ENCODE measurements at places on chromosomes 4 and X.

DNA sequence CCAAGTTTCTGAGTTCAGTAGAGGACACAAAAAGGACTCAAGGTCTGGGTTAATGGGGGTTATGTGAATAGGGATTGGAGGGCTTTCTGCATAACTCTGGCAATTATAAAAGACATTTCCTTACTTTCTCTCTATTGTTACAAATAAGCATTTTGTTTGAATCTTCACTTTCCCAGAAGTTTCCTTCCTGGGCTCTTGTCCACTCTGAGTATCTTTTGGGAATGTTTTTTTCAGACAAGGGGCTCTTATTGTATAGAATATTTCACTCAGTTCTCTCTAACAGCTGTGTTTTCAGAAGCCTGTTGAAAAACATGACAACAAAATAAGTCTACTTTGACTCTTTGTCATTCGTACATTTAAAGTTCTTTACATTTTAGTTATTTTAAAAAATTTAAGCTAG lies 57.6 kb upstream of the MAP9 start:
- DNase-seq: no peak

- no peak for DNase-seq
These were observed 104.6 kb downstream of the ANAPC4 start for GRCh38 chr4:25481648-25482047.

GRCh38 chr4:8643986-8644385 lies 51.4 kb downstream of the CPZ start:
- no peak for DNase-seq

DNA sequence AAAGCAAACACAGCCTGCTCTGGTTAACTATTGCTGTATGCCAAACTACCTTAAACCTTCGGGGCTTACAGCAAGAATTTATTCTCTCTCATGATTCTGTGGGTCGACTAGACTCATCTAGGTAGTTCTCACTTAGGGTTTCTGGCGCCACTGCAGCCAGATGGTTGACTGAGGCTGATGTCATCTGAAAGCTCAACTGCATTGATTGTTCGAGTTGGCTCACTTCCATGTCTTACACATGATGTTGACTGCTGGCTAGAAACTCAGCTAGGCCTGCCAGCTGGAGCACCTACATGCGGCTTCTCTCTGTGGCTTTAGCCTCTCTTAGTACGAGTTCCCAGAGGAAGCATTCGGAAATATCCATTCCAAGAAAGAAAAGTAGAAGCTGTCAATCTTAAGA lies 103.2 kb downstream of the SRPX start:
- DNase-seq: peak; percentile 23

DNA sequence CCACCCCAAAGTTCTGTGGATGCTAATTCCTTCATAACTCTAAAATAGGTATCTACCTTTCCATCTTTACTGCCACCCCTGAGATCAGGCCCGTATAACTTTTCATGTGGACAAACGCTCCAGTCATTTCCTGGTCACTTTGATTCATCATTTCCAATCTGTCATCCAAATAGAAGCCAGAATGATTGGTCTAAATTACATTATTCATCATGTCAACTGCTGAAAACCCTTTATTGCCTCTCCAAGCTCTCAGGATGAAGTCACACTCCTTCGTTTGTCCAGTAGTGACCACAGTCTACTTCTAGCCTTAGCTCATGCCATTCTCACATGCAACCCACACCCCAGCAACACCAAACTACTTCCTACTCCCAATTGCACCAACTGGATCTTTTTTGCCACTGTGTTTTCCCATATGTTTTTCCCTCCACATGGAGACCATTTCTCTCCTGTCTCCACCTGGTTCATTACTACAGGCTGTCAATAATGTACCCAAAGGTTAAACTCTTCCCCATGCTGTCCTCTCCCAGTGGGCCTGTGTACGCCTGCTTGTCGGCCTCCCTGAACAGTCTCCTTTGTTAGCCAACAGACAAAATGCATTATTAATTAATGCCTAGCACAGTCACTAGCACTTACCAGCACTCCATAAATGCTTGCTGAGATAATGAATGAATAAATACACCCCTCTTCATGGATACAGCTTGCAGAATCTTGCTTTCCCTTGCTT lies 382.6 kb upstream of the NOCT start:
- no peak for DNase-seq

DNA sequence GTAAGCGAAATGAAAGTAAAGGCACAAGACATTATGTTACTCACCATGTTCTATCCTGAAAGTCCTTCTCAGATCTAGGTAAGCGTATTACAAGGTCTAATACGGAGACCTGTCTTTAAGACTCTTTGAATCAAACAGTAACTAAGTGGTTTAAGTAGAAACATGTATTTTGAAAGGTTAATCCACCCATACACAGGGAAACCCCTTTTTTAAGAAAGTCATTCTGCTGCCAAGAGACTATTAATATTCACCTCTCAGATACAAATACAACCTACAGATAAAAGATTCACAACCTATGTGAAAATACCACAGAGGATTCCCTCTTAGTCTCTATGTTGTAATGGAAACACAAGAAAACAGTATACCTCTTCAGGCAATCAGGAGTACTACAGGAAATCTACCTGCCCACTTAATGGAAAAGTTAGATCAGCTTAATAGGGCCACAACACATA lies 63.2 kb upstream of the TNIP3 start:
- no peak for DNase-seq

DNA sequence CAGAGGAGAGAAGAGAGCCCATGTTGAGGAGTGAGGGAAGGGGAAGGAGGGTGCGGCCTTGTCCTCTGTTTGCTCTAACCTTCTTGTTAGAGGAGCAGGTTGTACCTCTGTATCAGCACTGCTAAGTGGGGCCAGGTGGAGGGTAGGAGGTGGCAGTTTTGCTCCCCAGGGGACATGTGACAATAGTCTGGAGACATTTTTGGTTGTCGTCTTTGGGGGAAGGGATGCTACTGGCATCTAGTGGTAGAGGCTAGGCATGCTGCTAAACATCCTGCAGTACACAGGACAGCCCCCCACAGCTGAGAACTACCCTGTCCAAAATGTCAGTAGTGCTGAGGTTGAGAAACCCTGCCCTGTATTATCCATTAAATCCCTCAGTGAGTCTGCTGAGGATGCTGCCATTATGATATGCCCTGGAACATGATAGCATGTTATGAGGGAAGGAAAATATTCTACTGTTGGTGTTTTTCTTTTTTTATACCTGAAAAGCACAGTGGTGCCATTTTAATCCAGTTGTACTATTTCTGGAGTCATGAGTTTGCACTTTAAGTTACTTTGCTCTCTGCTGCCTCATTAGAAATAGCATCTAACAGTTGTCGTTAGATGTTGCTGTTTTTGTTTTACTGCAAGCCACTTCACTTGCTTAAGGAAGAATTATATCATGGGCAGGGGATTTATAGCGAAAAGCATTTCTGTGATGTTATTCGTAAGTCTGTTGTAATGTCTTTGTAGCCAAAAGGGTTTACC lies 90.6 kb downstream of the LRP2BP start:
- peak; percentile 11 for DNase-seq
